GM23248 (cell line): ENCODE measurements at places on chromosomes 2 and 18. TPM values are rescaled to one million over a fixed set of nuclear protein-coding genes. Genes with fewer than 3 reads are reported as not detected.
A peak's percentile ranks its signal among the peaks of the same experiment; 100 is the strongest.

The ALPI gene
- total RNA-seq: not detected in 2 replicates

The CHRNG gene
- not detected in 2 replicates for total RNA-seq

The BOLL gene
- not detected in 2 replicates for total RNA-seq

The MYO7B gene
- total RNA-seq: under 0.01 TPM in 1 of 2 replicates, not detected in the other

The REG1B gene
- total RNA-seq: not detected in 2 replicates

DNA sequence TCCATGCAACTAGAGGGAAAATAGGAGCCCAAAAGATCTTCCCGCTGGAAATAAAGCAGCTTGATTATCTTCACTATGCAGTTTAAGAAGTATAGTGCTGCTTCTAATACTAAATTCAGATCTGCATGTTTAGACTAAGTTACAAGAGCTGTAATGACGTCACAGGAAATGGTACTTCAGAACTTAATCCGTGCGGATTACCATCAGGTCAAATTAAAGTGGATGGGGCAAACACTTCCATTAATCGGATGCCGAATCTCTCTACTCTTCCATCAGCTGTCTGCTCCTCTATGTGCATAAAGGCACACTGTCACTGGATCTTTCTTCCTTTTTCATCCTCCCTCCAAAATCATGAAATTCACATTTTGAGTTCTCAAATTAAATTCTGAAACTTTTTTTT is 52.6 kb downstream of the TRAPPC12 start:
- DNase-seq: no peak
- peaks cover 20% of the 10 kb centered on the region for H3K36me3 ChIP-seq
- no peaks in the 10 kb centered on the region for H3K27me3 ChIP-seq
- H3K27ac ChIP-seq: no peak overlapping the region
- H3K4me3 ChIP-seq: no peak overlapping the region
- no peaks in the 10 kb centered on the region for H3K4me1 ChIP-seq

DNA sequence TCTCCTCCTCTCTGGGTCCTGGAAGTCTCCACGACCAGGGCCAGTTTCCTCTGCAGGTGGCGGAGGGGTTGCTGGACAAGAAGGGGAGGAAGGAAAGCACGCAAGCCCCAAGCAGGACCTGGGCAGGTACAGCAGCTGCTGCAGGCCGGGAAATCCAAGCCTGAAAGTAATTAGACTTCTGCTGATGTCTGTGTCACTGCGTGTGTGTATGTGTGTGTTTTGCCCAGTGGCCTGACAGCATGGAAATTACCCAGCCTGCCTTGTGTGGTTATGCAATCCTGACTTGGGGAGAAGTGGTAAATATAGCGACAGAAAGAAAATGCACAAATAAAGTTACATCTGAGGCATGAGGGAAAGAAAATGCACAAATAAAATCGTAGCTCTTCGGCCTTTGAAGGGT is 121.8 kb upstream of the ZBTB14 start:
- no peaks in the 10 kb centered on the region for H3K4me1 ChIP-seq
- no peak overlapping the region for H3K4me3 ChIP-seq
- no peaks in the 10 kb centered on the region for H3K36me3 ChIP-seq
- H3K27ac ChIP-seq: no peak overlapping the region
- peak; percentile 24 for DNase-seq
- no peaks in the 10 kb centered on the region for H3K27me3 ChIP-seq

DNA sequence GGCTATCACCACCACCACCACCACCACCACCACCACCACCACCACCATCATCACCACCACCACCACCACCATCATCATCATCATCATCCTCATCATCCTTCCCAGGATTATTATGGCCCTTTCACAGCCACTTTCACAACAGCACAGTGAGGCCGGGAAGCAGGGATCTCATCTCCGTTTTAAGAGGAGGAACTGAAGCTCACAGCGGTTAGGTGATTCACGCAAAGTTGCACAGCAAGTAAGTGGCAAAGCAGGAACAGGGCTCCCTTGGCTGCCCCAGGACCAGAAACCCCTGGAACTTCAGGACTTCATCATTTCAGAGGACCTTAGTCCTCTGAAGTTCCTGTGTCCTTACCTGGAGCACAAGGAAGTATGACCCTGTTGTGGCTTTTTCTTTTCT is 26.8 kb downstream of the MRPL35 start:
- no peaks in the 10 kb centered on the region for H3K27me3 ChIP-seq
- no peak overlapping the region for H3K27ac ChIP-seq
- H3K4me3 ChIP-seq: no peak overlapping the region
- H3K4me1 ChIP-seq: peaks cover 20% of the 10 kb centered on the region

DNA sequence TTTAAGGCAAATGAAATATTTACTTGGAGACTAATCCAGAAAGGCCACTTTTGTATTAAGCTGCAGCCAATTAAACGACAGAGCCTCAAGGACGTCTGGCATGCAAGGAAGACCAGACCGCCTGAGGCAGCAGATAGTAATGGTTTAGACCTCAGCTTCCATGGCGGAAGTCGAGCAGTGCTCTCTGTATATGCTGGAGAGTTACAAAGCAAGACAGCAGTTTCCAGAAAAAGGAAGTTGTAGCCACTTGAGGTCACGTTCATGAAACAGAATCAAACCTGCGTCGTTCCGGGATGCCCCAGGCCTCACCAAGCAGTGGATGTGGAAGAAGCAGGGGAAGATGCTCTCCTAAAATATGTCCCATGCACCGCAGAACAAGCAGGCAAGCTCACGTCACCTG is 142.0 kb downstream of the PTGR3 start:
- no peaks in the 10 kb centered on the region for H3K36me3 ChIP-seq
- no peak overlapping the region for H3K4me3 ChIP-seq
- no peaks in the 10 kb centered on the region for H3K27me3 ChIP-seq
- H3K4me1 ChIP-seq: peaks cover 9% of the 10 kb centered on the region
- DNase-seq: no peak
- H3K27ac ChIP-seq: no peak overlapping the region

GRCh38 chr2:217387776-217388387 is 528.0 kb upstream of the TNP1 start:
- H3K27me3 ChIP-seq: no peaks in the 10 kb centered on the region
- H3K4me1 ChIP-seq: peaks cover 14% of the 10 kb centered on the region
- H3K36me3 ChIP-seq: no peaks in the 10 kb centered on the region
- H3K27ac ChIP-seq: no peak overlapping the region

DNA sequence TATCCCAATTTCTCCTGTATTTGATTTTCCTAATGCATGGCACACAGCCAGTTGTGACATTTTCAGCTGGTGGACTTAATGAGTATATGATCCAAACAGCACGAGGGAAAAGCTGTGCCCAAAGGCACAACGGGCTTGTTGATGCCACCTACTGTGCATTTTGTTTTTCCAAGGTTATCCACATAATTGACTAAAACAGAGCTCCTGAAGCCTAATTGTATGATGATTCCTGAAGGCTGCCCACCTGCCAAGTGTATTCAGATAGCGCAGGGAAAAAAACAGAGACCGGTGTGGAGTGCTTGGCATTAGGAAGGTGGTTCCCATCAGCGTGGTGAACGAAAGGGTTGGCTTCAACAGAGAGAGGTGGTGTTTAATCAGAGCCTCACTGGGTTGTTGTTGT is 14.9 kb downstream of the RBMS1 start:
- H3K4me3 ChIP-seq: no peak overlapping the region
- H3K4me1 ChIP-seq: peaks cover 24% of the 10 kb centered on the region
- H3K27ac ChIP-seq: no peak overlapping the region
- DNase-seq: no peak
- H3K27me3 ChIP-seq: no peaks in the 10 kb centered on the region
- H3K36me3 ChIP-seq: no peaks in the 10 kb centered on the region

- H3K4me3 ChIP-seq: no peak overlapping the region
- DNase-seq: no peak
- no peaks in the 10 kb centered on the region; the same call in 1 of the 2 replicates for H3K36me3 ChIP-seq
- peaks cover 30% of the 10 kb centered on the region for H3K4me1 ChIP-seq
- H3K27me3 ChIP-seq: no peaks in the 10 kb centered on the region
Observed at GRCh38 chr2:200360364-200360763, 53.9 kb downstream of the SPATS2L start.

- no peaks in the 10 kb centered on the region for H3K27me3 ChIP-seq
- peaks cover 8% of the 10 kb centered on the region for H3K4me1 ChIP-seq
- peak; percentile 86 for DNase-seq
Observed at GRCh38 chr18:57586251-57587049, at the start of gene FECH. FECH (minus strand) TSS chr18:57586702; CDS start chr18:57586620, 82 bp downstream.

DNA sequence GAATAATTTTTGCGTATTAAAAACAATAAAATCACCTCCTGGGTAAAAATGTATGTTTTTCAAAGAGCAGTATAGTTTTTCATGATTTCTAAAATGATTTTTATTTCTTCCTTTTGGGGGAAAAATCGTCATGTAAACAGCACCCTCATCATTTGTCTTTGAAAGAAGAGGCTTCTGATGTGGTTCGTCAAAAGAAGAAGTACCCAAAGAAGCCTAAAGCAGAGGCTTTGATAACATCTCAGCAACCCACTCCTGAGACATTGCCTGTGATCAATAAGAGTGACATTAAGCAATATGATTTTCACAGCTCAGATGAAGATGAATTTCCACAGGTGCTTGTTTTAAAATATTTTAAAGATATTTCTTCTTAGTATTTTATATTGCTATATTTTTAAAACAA is 110.2 kb upstream of the KIF5C start:
- no peak for DNase-seq
- H3K27me3 ChIP-seq: no peaks in the 10 kb centered on the region
- H3K4me1 ChIP-seq: no peaks in the 10 kb centered on the region
- peaks cover 23% of the 10 kb centered on the region for H3K36me3 ChIP-seq
- H3K4me3 ChIP-seq: no peak overlapping the region
- no peak overlapping the region for H3K27ac ChIP-seq

- peaks cover 11% of the 10 kb centered on the region; the same call in 1 of the 2 replicates for H3K4me1 ChIP-seq
- H3K27ac ChIP-seq: no peak overlapping the region
- H3K27me3 ChIP-seq: no peaks in the 10 kb centered on the region
- no peaks in the 10 kb centered on the region for H3K36me3 ChIP-seq
- no peak for DNase-seq
- no peak overlapping the region for H3K4me3 ChIP-seq
Observed at GRCh38 chr2:147463881-147464520, 380.8 kb upstream of the ACVR2A start.

- no peak overlapping the region for H3K4me3 ChIP-seq
- peaks cover 31% of the 10 kb centered on the region; the same call in 1 of the 2 replicates for H3K36me3 ChIP-seq
- H3K4me1 ChIP-seq: peaks cover 17% of the 10 kb centered on the region
- no peak overlapping the region for H3K27ac ChIP-seq
- no peaks in the 10 kb centered on the region for H3K27me3 ChIP-seq
Observed at GRCh38 chr2:182920631-182921056, 54.2 kb upstream of the FRZB start.

- no peak overlapping the region for H3K27ac ChIP-seq
- no peak for DNase-seq
- no peaks in the 10 kb centered on the region for H3K36me3 ChIP-seq
- peaks cover 5% of the 10 kb centered on the region; the same call in 1 of the 2 replicates for H3K27me3 ChIP-seq
- H3K4me3 ChIP-seq: peak overlapping the region; percentile 97
Observed at GRCh38 chr2:66431846-66432587, 2.9 kb upstream of the MEIS1 start.

DNA sequence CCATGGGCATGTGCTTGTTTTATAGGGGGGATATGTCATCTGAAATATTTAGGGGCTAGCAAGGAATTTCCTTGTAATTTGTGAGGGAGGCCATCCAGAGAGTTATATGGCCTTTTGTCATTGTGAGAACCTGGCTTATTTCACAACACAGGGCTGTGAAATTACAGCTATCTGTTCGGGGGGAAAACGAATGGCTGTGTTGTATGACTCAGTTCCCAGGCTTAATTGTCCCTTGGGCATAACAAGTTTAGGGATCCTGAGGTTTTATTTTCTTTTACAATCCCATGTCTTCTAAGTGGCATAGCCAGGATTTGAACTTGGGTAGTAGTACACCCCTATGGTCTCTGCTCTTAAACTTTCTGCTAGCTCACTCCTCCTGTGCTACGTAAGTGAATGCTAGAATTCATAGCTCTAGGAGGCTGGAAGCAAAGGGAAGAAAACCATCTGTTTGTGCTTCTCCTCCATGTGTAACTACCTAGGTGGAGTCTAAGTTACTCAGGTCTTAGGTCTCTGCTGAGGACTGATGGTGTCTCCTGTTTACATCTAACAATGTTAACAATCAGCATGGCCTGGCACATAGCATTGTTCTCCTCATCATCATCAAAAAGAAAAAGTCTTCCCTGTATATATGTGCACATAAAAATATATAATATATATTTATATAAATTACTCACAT is 53.8 kb downstream of the SKA1 start:
- H3K36me3 ChIP-seq: no peaks in the 10 kb centered on the region
- H3K4me1 ChIP-seq: no peaks in the 10 kb centered on the region
- peaks cover 5% of the 10 kb centered on the region for H3K27me3 ChIP-seq
- peak; percentile 7 for DNase-seq

DNA sequence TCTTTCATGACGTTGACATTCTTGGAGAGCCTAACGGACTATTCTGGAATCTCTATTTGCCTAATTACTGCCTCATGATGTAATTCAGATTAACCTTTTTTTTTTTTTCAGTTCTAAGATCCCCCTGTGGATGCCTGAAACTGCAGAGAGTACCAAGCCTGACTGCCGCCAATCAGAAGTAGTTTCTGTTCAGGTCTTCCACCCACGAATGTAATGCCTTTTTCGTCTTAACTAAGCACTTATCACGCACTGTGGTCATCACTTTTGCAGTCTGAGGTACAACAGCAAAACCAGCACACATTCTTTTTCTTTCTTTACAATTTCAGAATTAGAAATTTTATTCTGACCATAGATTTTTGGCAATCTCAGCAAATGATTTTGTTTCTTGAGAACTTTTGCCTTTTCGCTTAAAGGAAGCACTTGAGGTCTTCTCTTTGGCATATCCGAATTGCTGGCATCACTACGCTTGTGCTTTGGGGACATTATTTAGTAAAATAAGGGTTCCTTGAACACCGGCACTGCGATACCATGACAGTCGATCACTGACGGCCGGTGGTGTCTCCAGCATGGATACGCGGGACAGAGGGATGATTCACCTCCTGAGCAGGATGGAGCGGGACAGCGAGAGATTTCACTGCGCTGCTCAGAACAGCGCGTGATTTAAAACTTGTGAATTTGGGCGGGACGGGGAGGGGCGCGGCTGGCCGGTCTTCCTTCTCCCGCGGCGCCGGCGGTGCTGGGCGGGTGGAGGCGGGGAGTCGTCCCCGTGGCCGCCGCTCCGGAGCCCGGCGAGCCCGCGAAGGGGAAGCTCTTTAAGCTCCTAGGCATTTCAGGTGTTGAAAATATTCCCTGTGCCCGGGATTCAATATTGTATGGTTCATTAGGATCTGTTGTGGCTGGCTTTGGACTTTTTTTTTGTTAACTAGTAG is 32.0 kb upstream of the GPR55 start:
- DNase-seq: peak; percentile 78
- no peak overlapping the region for H3K27ac ChIP-seq
- H3K27me3 ChIP-seq: peaks cover 25% of the 10 kb centered on the region
- no peaks in the 10 kb centered on the region for H3K36me3 ChIP-seq
- H3K4me3 ChIP-seq: peak overlapping the region; percentile 61

- no peak overlapping the region for H3K4me3 ChIP-seq
- DNase-seq: no peak
- H3K4me1 ChIP-seq: no peaks in the 10 kb centered on the region
- H3K27me3 ChIP-seq: peaks cover 90% of the 10 kb centered on the region
- H3K36me3 ChIP-seq: no peaks in the 10 kb centered on the region
Observed at GRCh38 chr2:44997963-44998362, 11.3 kb downstream of the SIX2 start.

- no peaks in the 10 kb centered on the region for H3K36me3 ChIP-seq
- no peaks in the 10 kb centered on the region for H3K4me1 ChIP-seq
- DNase-seq: no peak
- H3K4me3 ChIP-seq: no peak overlapping the region
Observed at GRCh38 chr2:65634304-65634703, 201.9 kb upstream of the SPRED2 start.
